Ovary (tissue), 10 donors: ENCODE measurements at places on chromosomes 5 and 9. TPM values are rescaled to one million over a fixed set of nuclear protein-coding genes. Genes with fewer than 3 reads are reported as not detected.

PCDH12 gene
- total RNA-seq, result 1.4 TPM

DNA sequence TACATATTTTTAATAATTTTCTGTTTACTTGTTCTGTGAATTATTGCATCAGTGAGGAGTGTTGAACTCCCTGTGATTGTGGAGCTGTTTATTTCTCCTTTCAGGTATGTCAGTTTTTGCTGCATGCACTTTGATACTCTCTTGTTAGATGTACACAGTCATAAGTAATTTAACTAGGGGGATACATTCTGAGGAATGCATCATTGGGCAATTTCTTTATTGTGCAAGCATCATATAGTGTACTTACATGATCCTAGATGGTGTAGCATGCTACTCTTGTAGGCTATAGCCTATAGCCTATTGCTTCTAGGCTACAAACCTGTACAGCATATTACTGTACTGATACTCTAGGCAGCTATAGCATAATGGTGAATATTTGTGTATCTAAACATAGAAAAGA is 9.5 kb downstream of the DENND4C start:
- no peak overlapping the region for H3K4me3 ChIP-seq
- H3K27me3 ChIP-seq, result no peaks in the 10 kb centered on the region
- peaks cover 4% of the 10 kb centered on the region for H3K4me1 ChIP-seq

DNA sequence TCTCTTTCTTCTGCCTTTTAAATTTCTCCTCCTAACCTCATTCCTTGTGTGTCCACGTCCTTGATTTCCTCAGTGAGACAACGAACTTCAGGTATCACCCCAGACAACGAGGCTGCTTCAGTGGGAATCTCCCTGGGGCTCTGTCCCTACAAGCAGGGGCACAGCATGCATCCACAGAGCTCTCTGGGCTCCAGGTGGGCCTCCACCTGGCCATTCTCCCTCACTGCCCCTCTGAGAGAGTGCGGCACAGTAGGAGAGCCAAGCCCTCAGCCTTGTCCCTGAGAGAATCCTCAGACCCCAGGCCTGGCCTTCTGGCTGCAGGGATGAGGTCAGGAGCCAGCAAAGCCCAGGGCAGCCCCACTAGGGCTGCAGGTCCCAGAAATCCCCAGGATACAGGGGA is 105.3 kb downstream of the LHFPL2 start:
- H3K4me1 ChIP-seq, result peaks cover 18% of the 10 kb centered on the region
- no peak overlapping the region for H3K4me3 ChIP-seq
- DNase-seq, result no peak
- no peaks in the 10 kb centered on the region for H3K27me3 ChIP-seq

OTP gene
- total RNA-seq, result not detected

DMRTA1 gene
- total RNA-seq, result 0.36 TPM

KCNMB1 gene
- 13.6 TPM for total RNA-seq

PRRX2 gene
- total RNA-seq, result 1.4 TPM

PCDHB3 gene
- 3.0 TPM for total RNA-seq

GRCh38 chr9:135403733-135404450 is 75.7 kb upstream of the PPP1R26 start:
- no peak overlapping the region for H3K27ac ChIP-seq
- no peak for DNase-seq
- no peaks in the 10 kb centered on the region for H3K27me3 ChIP-seq
- no peaks in the 10 kb centered on the region for H3K4me1 ChIP-seq
- no peaks in the 10 kb centered on the region for H3K36me3 ChIP-seq
